ENCODE measurements at places on chromosomes 3 and 15.

DNA sequence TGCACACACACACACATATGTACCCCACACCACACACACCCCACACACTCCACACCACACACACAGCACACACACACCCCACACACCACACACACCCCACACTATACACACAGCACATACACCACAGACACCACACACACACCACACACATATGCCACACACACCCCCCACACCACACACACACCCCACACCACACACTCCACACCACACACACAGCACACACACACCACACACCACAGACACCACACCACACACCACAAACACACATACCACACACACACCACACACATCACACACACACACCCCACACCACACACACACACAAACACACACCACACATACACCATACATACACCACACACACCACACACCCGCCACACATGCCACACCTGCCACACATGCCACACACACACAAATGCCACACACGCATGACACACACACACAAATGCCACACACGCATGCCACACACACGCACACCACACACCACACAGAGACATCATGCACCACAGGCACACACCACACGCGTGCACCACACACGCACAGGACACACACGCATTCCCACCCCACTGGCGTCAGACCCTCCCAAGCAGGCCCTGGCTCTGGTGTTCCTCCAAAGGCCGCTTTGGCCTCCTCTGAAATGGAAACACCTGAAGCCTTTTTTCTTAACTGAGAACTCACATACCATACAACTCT, 15.7 kb downstream of the CHST13 start:
- no peak for DNase-seq

GRCh38 chr15:58407236-58407775, 24.5 kb upstream of the LIPC start:
- DNase-seq, result no peak

GRCh38 chr15:27499191-27499590, 528.2 kb downstream of the GABRG3 start:
- no peak for DNase-seq

DNA sequence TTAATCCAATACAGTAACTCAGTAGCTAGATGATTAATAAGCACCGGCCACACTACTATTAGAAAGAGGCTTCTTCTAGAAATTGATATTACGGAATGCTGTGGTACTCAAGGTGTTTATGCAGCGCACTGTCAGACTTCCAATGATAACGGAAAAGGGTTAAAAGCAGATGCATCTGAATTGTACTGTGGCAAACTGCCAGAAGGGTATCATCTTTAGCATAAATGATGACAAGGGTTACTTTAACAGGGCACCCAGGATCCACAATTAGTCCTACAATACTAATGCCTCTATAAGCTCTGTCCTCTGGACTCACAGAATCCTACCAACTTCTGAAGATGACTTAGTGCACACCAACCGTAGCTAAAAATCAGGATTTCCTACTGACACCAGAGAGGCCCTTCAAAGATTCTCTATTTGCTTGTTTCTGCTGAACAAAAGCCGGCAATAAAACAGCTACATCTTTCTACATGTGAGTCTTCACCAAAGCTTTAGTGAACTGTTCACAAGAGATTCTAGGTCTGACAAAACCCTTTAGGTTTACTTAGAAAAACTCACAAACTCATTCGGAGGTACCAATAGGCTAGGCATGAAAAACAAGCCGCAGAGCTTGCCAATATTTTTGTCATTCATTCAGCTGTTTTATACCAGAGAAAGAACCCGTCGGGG, 7.1 kb downstream of the SATB1 start:
- no peak for DNase-seq

DNA sequence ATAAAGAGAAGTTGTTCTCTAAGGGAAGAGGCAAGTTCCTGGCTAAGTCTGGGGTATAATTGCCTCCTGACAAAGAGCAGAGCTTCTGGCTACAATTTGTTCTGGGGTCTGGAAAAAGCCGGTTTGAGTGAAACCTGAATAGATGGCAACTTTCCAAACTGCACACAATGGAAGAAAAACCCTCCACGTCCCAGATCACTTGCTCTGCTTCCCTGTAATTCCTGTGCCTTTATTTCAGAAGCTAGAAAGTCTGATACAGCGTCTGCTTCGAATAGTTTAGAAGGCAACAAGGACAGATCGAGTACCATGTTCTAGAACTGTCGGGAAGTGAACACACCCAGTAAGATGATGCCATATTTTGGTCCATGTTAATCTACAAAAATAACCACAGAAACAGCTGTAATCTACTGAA, 1.6 kb upstream of the WDR82 start:
- no peak for DNase-seq

DNA sequence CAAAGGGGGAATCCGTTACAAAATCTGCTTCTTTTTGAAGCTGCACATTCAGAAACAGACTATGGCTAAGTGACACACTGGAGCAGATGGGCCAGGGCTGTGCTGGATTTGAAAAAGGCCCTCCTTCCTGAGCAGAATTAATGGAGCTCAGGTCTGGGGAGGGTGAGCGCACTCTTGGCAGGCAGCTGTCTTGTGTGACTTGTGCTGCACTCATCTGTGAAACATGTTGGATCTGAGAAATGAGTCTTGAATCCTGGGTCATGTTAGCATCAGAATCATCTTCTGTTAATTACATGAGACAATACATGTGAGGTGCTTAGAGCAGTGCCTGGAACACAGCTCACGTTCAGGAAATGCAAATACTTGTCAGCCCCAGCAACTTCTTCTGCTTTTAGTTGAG, 219.6 kb downstream of the THSD4 start:
- no peak for DNase-seq

- DNase-seq, result no peak
Measured at GRCh38 chr3:141386611-141387111, 18.4 kb downstream of the ZBTB38 start.

- DNase-seq, result no peak
Measured at GRCh38 chr3:5423076-5423475, 235.6 kb downstream of the EDEM1 start.

GRCh38 chr3:157590273-157590672, 87.1 kb upstream of the VEPH1 start:
- no peak for DNase-seq

- no peak for DNase-seq
Measured at GRCh38 chr3:168709073-168709472, 613.3 kb upstream of the GOLIM4 start.

DNA sequence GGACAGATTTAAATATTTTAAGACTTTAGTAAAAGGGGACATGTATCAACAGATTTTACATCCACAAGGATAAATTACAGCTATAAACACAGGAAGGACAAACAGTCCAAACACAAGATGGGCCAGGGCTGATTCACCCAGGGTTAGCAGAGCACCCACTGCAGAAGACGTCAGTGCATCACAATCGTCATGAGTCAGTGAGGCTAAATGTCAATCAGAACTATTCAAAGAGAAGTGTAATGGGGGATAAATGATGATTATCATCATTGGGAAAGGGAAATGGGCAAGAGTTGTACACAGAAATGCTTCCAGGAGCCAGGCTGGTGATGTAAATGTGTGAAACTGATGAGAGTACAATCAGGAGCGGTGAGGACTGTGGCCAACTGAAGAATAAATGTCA, 226.8 kb downstream of the PLCL2 start:
- DNase-seq, result no peak

DNA sequence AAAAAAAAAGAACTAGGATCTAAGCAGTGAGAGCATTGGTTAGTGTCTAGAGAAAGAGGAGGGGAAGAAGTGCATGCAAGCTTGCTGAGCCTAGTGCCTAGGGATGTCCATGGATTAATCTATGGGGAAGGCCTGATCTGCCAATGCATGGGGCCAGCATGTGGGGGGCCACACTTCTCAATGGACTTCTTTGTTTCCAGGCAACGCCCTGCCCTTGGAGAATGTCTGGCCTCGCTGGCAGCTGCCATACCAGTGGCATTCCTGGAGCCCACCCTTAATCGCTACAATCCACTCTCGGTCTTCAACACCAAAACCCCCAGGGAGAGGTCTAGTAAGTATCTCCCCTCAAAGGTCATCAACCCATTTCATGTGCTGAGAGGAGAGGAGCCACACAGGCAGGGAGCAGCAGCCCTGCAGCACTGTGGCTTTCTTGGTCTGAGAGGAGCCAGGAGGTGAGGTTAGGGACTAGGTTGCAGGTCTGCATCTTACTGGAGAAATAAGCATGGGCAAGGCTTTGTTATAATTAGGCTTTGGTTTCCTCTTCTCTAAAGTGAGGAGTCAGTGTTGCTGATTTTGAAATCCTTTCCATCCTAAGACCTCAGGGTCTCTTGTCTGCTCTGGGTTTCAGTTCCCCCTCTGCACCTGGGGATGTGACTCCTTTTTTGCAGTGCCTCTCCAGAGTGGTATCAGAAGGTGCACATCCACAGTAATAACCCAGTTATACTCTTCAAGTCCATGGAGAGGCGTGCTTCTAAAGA, 188.1 kb upstream of the CHRM5 start:
- no peak for DNase-seq

DNA sequence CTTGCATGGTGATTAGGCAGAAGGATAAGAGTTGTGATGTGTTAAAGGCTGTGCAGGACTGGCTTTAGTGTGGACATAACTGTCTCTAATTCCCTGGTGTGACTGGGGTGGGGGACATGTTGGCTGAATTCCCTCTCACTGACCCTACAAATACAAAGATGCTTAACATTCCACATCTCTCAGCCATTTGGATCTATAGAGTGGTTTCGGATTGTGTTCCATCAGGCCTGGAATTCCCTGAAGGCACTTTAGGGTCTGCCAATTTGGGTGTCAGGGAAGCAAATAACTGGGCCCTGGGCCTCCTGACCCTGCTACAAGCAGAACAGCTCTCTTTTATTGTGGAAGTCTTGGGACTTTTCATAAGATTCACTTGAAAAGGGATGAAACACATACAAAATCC, 56.2 kb downstream of the ARHGEF26 start:
- DNase-seq, result no peak

DNA sequence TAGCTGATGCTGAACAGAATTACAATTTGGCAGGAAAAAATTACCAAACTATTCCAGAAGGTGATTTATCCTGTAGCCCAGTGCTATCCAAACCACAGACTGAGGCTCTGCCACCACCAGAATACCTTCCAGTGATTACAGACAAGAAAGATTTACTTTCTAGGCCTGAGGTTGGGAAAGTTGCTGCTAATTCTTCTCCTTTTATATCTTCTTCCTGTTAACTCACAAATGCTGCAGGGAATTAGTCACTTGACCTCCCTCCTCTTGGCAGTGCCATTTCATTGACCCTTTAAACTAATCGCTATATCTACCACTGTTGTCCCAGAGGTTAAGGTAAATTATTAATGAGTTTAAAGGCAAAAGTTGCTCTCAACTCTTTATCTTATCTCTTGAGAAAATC, 118.4 kb downstream of the CTNNB1 start:
- DNase-seq, result no peak

DNA sequence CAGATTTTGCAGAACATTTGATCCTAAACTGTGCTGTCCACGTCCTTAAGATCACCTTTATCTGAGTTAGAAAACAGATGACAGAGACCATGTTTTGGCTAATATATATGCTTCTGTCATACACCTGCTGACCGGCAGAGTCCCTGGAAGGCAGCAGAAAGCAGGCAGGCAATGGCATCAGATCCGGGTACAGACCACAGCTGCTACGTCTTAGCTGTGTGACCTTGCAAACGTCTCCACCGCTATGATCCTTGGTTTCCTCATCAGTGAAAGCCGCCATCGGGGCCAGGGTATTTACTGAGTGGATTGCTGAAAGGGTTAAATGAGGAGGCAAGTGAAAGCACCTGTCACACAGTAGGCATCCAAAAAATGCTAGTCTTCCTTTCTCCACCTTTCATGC, 72.1 kb downstream of the ABTB1 start:
- DNase-seq, result no peak

DNA sequence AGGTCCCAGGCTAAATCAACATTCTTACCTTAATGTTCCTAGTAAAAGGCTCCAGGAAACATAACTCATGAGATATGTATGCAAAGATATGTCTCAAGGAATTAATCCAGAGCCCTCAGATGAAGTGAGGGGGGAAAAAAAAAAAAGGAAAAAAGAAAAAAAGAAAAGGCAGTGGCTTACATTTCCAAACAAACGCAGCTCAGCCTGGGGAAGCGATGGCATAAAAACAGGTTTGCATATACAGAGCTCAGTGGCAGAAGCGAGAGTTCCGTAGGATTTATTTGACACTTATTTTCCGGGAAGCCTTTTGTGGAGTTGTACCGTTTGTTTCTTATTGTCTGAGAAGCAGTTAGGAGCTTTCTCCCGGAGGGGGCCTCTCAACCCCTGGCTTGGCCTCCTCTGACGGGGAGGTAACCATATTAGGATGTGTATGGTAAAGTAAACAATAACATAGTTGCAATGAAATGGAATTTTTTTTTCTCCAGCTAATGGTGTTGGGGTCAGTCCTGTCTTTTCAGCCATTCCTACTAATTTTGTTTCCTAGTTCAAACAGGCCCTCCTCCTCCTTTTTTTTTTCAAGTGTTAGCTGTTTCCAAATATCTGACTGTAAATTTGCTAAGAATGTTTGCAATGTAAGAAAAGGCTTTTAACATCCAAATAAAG, 338.6 kb downstream of the FOXP1 start:
- DNase-seq, result no peak

GRCh38 chr3:9826815-9827573, 16.8 kb downstream of the RPUSD3 start:
- no peak for DNase-seq

DNA sequence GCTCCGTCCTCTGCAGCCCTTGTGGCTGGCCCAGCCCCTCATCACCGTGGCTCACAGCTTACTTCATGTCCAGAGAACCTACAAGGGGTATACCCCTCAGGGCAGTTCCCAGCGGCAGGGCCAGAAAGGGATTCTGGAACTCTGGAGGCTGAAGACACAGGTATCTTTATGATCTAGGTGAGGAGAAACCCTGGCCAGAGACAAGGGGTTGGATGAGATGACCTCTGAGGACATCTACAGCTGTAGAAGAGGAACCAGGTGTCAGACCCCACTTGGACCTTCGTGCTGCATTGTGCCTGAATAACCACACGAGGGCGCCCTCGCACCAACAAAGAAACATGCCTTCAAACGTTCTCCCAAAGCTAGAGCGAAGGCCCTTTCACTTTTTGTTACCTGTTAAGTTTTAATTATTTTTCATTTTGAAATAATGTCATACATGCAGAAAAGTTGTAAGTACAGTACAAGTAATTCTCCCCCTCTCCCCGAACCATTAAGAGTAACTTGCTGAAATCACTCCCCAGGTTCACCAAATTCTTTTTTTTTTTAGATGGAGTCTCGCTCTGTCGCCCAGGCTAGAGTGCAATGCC, 118.7 kb upstream of the SMAD3 start:
- peak; percentile 72 for DNase-seq

DNA sequence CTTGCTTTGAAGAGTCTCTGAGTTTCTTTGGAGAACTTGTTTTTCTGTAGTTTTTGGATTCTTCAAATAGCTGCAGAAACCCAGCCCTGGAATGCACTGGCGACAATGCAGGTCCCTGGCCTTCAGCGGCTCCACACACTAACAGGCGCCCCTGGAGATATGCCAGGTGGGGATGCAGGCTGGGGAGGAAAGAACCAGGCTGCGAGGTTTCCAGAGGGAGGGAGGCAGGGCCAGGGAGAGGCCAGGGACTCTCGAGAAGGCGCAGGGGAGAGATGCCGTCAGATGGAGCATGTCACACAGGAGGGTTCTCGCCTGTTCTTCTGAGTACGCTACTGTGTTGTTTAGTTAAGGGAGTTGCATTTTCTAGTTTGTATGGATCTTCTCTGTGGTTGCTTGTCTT, 283.1 kb downstream of the GABRG3 start:
- DNase-seq, result no peak

GRCh38 chr3:4814305-4814903, 164.8 kb upstream of the BHLHE40 start:
- no peak for DNase-seq

GRCh38 chr3:58288011-58288728, 17.9 kb upstream of the RPP14 start:
- no peak for DNase-seq

Data from activated CD8-positive, alpha-beta memory T cell treated with anti-CD3 and anti-CD28 coated beads, Interleukin-2, amount 50 U/mL, for 4 hours (primary cell).